Stimulated activated CD4-positive, alpha-beta T cell treated with anti-CD3 and anti-CD28 coated beads, Interleukin-12 subunit alpha, Interleukin-12 subunit beta, amount 100 ng/mL, for 48 hours (primary cell): ENCODE measurements at places on chromosomes 3 and 15.

- no peak for DNase-seq
Measured at GRCh38 chr3:67923796-67924195, 269.4 kb upstream of the SUCLG2 start.

DNA sequence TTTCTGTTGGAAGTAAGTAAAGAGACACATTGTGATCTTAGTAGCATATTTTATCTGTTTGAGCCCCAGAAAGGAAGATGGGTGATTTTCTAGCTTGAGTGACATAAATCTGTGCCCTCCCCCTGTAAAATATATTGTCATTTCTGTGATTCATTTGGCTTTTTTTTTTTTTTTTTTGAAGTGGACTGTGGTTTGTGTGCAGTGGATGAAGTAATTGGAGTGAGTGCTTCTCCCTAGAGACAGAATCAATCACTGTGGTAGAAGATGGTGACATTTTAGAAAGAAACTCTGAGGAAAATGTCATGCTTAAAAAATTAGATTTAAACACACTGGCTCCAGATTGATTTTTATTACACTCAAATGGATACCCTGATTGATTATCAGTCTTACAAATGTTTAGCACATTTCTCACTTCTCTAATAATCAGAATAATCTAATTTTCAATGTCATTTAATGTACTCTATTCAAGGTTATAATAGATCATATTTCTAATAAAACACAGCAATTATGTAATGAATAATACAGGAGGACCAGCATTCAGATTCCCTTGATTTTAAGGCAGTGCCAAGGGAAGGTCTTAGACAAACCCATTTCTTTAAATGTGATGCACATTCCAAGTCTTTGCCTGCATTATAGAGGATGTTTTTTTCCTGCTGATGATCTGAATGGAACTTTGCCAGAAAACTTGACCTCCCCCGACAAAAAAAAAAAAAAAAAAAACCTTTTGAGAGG lies 116.6 kb downstream of the TOP2B start:
- no peak for DNase-seq

DNA sequence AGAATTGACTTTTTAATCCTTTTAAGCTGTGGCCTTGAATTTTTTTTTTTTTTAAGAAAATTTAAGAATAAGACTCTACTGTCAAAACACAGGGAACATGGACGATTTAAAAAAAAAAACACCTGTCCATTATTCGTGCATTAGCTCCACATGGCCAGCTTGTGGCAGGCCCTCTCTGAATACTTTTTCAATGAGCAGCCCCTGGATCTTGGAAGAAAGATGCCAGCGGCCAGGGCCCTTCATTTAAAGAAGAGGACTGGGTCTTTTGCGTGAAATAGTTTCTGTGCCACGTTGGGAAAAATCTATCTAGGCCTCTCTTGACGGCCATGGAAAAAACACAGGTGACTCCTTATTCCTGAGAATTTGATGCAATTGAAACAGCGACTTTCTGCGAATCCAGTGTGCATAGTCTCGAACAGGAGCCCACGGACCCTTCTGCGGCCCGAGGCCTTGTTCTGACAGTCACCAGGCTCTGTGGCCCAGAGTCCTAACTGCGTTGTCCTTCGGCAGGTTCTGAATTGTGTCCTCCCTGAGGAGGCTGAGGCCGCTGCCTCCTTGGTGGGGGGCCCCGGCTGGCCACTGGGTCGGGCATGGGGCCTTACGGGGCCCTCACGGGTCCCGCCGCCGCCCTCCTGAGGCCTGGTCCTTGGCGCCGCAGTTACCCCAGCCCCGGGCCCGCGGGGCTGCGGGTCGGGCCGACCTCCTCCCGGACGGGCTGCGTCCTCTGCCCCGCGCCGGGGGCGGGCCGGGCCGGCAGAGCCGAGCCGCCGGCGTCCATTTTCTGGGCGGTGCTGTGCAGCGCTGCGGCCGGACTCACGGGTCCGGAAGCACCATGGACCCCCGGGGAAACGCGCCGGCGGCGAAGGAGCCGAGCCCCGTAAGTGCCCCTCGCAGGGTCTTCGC lies 33.5 kb downstream of the ZBTB38 start:
- DNase-seq, result peak; percentile 27

DNA sequence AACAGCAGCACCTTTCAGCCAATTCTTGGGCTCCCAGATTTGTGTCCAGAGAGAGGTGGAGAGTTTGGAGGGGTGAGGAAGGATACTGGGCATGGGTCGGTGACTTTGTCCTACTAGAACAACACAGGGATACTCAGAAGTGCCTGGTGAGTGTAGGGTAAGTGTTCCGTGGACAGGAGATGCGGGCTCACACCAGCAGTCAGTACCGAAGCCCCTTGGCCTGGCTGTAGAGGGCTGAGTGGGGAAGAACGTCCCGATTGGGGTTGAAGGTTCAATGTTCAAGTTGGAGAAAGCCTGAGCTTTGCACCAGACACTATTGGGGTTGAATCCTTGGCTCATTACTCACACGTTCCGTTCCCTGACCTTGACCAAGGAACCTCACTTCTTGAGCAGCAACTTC lies 40.8 kb upstream of the SLC6A11 start:
- no peak for DNase-seq

DNA sequence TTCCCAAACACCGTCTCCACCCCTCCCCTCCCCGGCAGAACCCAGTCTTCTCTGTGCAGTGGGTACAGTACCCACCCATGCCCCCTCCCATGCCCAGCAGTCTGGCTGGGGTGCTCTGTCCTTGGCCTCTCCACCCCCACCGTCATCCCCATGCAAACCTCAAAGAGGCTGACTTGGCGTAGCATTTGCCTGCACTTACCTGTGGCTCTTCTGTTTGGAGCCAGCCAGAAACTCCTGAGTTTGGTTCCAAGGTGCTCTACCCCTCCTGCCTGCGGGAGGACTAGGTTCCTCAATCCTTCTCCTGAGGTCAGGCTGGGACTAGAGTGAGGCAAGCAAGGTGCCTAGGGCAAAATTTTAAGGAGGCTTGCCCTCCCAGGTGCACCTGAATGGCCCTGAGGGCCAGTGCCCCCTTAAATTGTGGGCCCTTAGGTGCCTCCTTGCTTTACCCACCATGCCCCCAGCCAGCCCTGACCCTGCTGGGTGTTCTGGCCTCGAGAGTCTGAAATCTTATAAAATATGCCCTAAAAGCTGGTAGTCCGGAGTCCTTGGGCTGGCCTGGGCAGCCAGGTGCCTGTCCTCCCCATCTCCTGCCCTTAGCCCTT lies 47.1 kb upstream of the C15orf39 start:
- no peak for DNase-seq

- DNase-seq, result peak; percentile 9
Measured at GRCh38 chr15:52076889-52077781, 35.4 kb downstream of the BCL2L10 start.

GRCh38 chr3:68088216-68088615 lies 433.8 kb upstream of the SUCLG2 start:
- peak; percentile 9 for DNase-seq

- DNase-seq, result no peak
Measured at GRCh38 chr3:184618811-184619210, 57.2 kb downstream of the EPHB3 start.

- no peak for DNase-seq
Measured at GRCh38 chr3:64832098-64832497, 144.3 kb upstream of the ADAMTS9 start.

DNA sequence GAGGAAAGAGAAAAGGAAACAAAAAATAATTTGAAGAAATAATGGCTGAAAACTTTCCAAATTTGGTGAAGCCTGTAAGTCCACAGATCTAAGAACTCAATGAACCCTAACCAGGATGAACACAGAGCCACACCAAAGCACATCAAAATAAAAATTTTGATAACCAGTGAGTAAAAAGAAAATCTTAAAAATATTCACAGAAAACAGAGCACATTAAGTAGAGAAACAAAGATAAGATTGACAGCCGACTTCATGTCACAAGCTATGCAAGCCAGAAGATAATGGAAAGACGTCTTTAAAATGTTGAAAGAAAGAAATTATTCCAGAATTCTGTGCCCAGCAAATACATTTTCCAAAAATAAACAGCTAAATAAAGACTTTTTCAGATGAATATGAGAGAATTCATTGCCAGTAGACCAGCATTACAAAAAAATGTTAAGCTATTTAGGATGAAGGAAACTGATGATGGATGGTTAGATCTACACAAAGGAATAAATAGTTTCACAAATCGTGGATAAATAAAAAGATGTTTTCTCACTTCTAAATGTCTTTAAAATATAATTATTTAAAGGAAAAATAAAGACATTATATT lies 140.2 kb upstream of the SKOR1 start:
- no peak for DNase-seq

DNA sequence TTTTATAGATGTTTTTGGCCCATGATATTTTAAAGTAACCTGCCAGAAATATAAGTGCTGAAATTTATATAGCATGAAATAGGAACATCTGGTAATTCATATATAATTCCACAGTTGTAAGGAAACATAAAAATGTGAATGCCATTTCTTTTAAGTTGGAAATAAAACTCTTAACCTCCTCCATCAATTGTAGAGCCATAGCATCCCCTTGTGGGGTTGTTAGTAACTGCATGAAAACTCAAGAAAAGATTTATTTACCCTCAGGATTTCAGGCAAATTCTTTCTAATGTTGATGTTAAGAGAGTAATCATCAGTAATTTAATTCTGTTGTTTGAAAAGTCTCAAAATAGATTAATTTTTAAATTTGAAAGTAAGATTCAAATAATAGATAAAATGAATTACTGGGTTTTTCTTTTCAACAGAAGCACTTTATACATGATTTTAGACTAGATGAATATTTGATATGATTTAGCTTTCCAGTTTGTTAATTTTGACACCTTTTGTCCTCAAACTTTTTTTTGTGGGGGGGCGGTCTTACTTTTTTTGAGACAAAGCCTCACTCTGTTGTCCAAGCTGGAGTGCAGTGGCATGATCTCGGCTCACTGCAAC lies 74.7 kb downstream of the RASA2 start:
- peak; percentile 71 for DNase-seq

GRCh38 chr3:49171775-49172500 lies 540 bp downstream of the KLHDC8B start:
- DNase-seq, result no peak

GRCh38 chr3:170766823-170767575 lies 103.0 kb downstream of the RPL22L1 start:
- DNase-seq, result no peak

GRCh38 chr3:139473155-139473771 lies 3.1 kb downstream of the RBP2 start:
- DNase-seq, result no peak

DNA sequence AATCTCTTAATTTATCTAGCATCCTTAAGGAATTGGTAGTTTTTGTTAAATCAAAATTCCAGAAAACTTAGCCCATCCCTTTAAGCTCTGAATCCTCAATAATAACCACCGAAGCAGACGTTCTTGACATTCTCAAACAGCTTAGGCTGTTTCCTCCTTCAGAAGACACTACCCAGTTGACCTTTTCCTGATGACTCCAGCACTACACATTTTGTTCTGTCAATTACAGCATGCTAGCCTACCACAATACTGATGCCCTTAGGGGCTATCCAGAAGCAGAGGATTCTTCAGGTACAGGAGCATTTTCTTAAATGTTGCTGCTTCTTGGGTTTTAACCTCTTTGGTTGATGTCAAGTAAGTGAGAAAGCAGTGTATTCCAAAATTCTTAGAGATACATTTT lies 33.4 kb downstream of the ETV5 start:
- no peak for DNase-seq

DNA sequence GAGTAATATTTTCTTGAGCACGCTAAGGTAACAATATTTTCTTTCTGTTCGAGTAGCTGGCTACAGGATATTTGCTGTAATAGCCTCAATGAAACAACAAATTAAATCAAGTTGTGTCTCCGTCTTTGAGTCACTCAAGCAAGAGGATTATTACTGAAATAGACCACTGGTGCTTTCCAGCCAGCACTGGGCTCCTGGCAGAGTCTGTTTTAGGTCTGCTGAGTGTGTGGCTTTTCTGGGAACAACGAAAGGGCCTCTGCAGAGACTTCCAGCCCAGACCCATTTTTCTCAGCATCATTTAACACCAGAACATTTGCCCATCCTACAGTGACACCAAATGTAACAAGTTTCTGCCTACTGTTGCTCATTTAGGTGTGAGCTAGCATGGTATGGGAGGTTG lies 652.9 kb downstream of the MAGI1 start:
- DNase-seq, result no peak

GRCh38 chr3:123791898-123792297 lies 92.2 kb downstream of the MYLK start:
- DNase-seq, result no peak

GRCh38 chr3:56131974-56132590 lies 336.2 kb downstream of the ERC2 start:
- no peak for DNase-seq

- DNase-seq, result no peak
Measured at GRCh38 chr3:132898141-132898540, 140.1 kb upstream of the TMEM108 start.

GRCh38 chr3:172749230-172749965 lies 1.1 kb upstream of the ECT2 start:
- no peak for DNase-seq

DNA sequence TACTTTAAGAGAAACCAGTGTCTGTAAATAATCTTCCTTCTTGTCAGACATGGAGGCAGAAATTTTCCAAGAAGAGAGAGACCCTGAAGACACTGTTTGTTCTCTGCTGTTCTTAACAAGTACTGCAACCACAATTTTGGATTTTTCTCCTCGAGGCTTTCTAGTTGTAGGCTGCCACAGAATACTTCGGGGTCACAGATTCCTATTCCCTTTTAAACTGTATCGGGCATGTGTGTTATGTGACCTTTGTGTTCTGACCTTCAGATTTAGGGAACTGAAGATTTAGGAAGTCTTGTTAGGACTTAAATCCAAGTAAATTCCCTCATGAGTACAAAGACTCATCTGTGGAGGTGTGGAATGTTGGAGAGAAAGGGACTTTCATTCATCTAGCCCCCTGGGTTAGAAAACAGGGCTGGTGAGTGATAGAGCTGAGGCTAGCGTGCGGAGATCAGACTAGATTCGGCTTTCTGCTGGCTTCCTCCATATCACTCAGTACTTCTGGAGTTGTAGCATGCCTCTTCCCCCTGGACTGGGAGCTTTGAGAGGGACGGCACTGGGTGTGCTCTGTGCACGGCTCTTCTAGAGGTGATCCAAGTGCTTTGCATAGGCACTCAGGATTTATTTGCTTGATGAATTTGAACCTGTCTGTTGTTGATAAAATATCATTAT lies 237.0 kb downstream of the LPP start:
- no peak for DNase-seq

- no peak for DNase-seq
Measured at GRCh38 chr15:98889930-98890695, 117.5 kb downstream of the PGPEP1L start.

- no peak for DNase-seq
Measured at GRCh38 chr3:187450431-187451190, 82.4 kb downstream of the RTP4 start.

- DNase-seq, result no peak
Measured at GRCh38 chr15:83200162-83200561, 7.5 kb downstream of the HDGFL3 start.
